Effector memory CD8-positive, alpha-beta T cell (primary cell): ENCODE measurements at places on chromosomes 5 and 9.

DNA sequence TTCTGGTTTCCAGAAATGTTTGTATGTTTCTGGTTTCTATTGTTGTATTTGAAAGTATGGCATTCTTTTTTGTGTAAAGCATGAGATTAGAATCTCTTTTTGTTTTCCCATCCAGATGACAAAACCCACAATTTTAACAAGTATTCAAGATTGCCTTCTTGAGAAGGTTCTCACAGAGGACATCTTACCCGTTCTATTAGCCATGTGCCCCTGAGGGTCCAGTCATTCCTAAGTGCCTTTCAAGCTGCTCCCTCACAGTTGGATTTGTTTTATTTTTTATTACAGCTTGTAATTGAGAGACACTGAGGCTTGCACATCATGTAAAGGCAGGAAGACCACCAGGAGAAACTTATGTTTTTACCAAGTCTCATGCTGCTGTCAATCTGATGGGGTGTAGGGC, 19.3 kb upstream of the LOX start:
- no peak for DNase-seq

- DNase-seq, result no peak
These were observed 1.5 kb upstream of the MYO10 start for GRCh38 chr5:16937503-16938161.

- DNase-seq, result no peak
These were observed 9.7 kb upstream of the URM1 start for GRCh38 chr9:128361296-128361985.

DNA sequence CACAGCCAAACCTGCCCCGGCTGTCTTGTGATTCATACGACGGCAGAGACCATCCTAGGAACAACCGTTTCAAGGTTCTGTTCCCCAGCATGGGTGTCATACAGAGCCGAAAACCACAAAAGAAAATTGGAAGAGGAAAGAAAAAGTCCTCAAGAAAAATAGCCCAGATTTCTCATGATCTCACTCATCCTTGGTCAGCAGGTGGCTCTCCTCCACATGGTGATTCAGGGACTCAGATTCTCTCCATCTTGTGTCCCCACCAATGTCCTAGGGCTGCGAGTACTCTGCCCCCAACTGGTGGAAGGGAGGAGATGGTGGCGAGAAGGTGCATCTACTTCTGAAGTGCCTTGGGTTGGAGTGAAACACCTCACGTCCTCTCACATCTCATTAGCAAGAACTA, 25.6 kb downstream of the PDZD2 start:
- DNase-seq, result no peak

- DNase-seq, result no peak
These were observed 211.1 kb upstream of the ACTBL2 start for GRCh38 chr5:57693488-57694305.

GRCh38 chr5:180823346-180823745, 20.7 kb upstream of the MGAT1 start:
- no peak for DNase-seq

DNA sequence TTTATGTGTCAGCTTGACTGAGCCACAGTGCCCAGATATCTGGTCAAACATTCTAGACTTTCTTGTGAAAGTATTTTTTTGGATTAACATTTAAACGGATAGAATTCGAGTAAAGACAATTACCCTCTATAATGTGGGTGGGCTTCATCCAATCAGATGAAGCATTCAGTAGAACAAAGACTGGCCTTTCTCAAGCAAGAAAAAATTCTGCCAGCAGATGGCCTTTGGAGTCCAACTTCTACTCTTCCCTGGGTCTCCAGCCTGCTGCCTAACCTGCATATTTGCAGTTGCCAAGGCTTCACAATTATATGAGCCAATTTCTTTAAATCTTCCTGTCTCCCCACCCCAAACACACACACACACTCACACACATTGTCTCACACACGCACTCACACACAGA, 86.4 kb downstream of the MED10 start:
- no peak for DNase-seq

DNA sequence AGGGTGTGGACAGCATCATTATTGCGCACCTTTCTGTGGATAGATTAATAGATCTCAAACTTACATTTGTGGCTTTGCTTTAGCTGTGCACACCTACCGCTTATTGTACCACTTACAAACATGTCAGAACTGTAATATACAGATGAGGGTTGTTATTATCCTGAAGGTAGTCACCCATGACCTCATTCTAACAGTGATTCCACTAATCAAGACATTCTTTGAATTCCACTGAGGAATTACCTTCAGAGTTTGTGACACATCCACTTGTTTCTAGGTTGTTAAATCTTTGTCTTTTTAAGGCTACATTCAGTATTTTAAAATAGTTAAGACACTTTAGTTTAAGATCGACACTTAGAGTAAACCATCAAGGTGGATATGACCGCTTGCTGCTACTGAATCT, 7.8 kb downstream of the KCNV2 start:
- no peak for DNase-seq

GRCh38 chr5:3376611-3377010, 219.0 kb upstream of the IRX1 start:
- no peak for DNase-seq

- DNase-seq, result no peak
These were observed 816.0 kb upstream of the CDH9 start for GRCh38 chr5:27854243-27854852.

DNA sequence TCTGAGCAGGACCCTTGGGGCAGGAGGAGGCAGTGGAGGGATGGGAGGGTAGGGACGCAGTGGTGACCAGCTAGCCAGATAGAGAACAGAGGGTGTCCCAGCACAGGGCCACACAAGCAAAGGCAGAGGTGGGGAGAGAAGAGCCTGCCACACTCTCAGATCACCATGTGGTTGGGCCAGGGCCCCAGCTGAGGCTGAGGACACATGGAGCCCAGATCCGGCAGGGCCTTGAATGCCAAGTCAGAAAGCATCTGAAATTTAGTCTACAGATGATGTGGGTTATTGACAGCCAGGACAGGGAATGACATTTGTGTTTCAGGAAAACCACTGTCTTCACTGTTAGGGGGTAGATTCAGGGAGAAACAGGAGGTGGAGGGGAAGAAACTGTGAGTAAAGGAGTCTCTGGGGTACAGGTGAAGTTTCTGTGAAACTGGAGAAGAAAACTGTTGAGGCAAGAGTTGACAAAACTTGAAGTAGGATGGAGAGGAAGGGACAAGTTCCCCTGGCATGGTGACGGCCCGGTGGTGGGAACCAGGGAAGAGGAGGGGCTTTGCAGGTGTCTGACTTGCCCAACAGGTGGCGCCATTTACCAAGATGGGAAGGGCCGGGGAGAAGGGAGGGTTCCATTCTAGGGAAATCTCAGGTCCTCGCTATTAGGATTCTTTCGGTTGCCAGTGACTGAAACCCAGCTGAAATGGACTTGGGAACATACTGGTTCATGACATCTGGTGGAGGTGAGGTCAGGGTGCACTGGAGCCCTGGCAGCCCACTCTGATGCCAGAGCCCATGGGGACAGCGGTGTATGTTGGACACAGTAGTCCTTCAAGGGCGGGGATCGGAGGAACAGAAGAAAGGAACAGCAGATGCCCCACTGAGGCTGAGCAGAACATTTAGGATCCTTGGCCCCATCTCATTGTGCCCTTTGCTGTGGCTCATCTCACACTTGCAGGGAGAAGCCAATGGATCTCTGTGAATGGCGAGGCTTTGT, 100.1 kb downstream of the KCNIP1 start:
- DNase-seq, result no peak

DNA sequence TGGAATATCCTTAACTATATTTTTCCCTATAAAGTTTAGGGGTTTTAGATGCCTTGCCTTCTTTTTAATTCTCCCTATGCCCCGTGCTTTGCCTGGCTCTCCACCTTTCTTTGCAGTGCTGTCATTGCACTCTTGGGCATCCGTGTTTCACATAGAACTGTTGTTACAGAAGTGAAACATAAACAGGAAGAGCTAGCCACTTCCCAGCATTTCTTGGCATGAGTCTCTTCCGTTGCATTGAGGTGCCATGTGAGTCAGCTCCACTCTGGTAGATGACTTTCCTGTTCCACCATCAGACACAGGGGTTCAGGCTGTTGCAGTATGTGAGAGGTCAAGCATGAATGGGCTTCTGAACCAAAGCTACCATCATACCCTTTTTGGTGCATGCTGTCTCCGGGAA, 73.4 kb downstream of the ANGPTL2 start:
- DNase-seq, result peak; percentile 18

- no peak for DNase-seq
These were observed 29.4 kb downstream of the SLC6A3 start for GRCh38 chr5:1415626-1416360.

GRCh38 chr9:3708751-3709150, 182.9 kb upstream of the RFX3 start:
- no peak for DNase-seq

- no peak for DNase-seq
These were observed 39.4 kb upstream of the RPL26L1 start for GRCh38 chr5:172919525-172920446.

- DNase-seq, result no peak
These were observed 80.2 kb upstream of the ZNF618 start for GRCh38 chr9:113795811-113796392.

DNA sequence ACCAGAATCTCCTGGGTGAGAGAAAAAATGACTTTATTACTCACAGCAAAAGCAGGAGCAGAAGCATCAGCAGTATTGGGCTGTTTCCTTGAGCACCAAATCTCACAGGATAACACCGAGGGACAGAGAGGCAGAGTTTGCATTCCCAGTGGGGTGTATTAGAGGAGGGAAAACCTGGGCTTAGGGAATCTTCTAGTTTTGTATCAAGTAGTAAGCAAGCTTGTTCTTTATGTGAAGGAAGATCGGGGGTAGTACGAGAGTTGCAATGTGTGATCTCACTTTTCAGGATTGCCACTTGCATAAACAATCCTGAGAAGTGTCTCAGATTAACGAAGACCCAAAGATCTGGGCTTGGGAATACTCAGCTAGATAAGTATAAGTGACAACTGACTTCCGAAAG, 1163.0 kb downstream of the TAF11L14 start:
- no peak for DNase-seq
